ENCODE measurements at places on chromosomes 1 and 21. TPM values are rescaled to one million over a fixed set of nuclear protein-coding genes. Genes with fewer than 3 reads are reported as not detected.

Gene AK5
- total RNA-seq = 10.6 TPM

Gene B3GALT2
- 0.37 TPM for total RNA-seq

Gene LENEP
- total RNA-seq = not detected

Gene CYP4Z1
- not detected for total RNA-seq

Gene SLC45A3
- 4.8 TPM for total RNA-seq

Gene BRINP2
- total RNA-seq = under 0.01 TPM

Gene SLFNL1
- 0.89 TPM for total RNA-seq

Gene NKAIN1
- not detected for total RNA-seq

Gene KLF17
- total RNA-seq = 0.05 TPM

Gene MATN1
- under 0.01 TPM for total RNA-seq

Gene BLACAT1
- not detected for total RNA-seq

Gene KCNJ9
- not detected for total RNA-seq

Gene GGPS1
- total RNA-seq = 16.9 TPM

Gene FCMR
- total RNA-seq = not detected

Gene CHTOP
- 31.8 TPM for total RNA-seq

Gene PPM1J
- total RNA-seq = 1.6 TPM

Gene PHGDH
- 104 TPM for total RNA-seq

Gene KCNN3
- 0.32 TPM for total RNA-seq

Gene JUN
- total RNA-seq = 131 TPM
